ENCODE measurements at places on chromosomes 7 and 10. TPM values are rescaled to one million over a fixed set of nuclear protein-coding genes. Genes with fewer than 3 reads are reported as not detected.

GRCh38 chr7:157293413-157293788 lies 43.4 kb upstream of the DNAJB6 start:
- H3K4me3 ChIP-seq, result no peak overlapping the region
- no peak for DNase-seq
- H3K4me1 ChIP-seq, result no peaks in the 10 kb centered on the region

DNA sequence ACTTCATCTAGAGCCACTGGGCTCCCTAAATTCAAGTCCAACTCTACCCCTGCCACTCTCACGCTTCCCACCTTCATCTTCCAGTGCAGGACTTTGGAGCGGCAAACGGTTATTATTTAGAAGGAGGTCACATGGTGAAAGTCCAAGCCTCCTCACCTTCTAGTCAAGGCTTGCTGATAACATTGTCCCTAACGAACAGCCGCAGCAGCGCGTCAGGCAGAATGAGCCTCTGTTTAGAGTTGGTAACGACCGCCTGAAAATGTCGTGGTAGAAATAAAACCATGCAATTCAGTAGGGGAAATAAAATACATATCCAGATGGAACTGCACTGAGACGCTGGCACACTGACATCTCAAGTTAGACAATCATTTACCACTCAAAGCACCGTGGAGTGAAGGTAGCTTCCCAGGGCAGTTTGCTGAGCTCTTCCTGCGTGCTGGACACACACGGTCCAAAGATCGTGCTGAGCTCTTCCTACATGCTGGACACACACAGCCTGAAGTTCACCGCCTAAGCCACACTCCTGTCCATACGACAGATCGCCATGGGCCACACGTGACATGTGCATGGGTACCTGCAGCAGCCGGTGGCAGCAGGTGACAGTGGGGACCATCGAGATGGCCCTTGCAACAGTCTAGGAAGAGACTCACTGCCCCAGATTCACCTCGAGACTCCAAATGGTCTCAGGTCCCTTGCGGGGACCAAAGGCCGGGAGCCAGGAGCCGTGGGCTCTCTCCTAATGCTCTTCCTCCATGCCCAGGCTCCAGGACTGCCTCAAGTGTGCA lies 323.5 kb downstream of the PTPRN2 start:
- no peaks in the 10 kb centered on the region for H3K4me1 ChIP-seq
- H3K27ac ChIP-seq, result no peak overlapping the region
- no peak overlapping the region for H3K4me3 ChIP-seq

Gene ADAMTS14
- not detected for total RNA-seq

DNA sequence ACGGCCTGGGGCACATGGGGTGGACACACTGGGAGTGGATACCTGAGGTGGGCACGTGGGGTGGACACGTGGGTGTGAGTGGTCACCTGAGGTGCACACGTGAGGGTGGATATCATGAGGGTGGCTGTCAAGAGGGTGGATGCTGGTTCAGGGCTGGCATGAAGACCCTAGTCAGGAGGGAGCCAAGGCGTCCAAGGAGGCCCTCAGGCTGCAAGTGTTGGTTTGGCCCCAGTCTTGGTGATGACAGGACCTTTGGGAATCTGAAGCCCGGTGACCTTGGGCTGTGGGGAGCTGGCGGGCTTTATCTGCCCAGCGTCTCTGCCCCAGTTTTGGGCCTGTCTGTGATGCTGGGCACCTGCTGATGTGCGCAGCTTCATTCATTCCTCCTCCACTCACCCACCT lies 24.9 kb upstream of the PFKFB3 start:
- H3K4me3 ChIP-seq, result no peak overlapping the region
- peaks cover 23% of the 10 kb centered on the region for H3K36me3 ChIP-seq
- H3K27ac ChIP-seq, result peak overlapping the region; percentile 51
- no peak for DNase-seq
- peaks cover 53% of the 10 kb centered on the region for H3K4me1 ChIP-seq

GRCh38 chr10:85545874-85546273 lies 820.7 kb downstream of the GRID1 start:
- no peaks in the 10 kb centered on the region for H3K4me1 ChIP-seq
- peaks cover 2% of the 10 kb centered on the region for H3K27me3 ChIP-seq
- DNase-seq, result no peak
- no peak overlapping the region for H3K4me3 ChIP-seq
- H3K36me3 ChIP-seq, result no peaks in the 10 kb centered on the region

DNA sequence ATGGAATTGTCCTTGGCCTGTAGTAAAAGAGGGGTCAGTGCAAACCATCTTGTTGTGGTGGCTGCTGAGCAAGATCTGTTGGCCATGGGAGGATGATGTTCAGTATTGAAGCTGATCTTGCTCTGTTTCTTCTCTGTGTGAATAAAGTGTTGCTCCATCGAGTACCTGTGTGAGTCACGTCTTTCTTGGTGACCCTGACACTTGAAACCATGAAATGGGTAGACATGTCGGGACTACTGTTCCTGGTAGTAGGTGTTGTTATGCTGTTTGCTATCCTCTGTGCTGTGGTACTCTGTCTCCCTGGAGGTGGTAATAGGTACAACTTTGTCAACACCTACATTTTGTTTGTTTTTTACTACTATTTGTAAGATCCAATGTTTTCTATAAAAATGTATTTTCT lies 330.6 kb downstream of the MDFIC start:
- H3K27me3 ChIP-seq, result no peaks in the 10 kb centered on the region
- no peaks in the 10 kb centered on the region for H3K4me1 ChIP-seq
- H3K27ac ChIP-seq, result no peak overlapping the region
- H3K36me3 ChIP-seq, result no peaks in the 10 kb centered on the region
- no peak overlapping the region for H3K4me3 ChIP-seq

DNA sequence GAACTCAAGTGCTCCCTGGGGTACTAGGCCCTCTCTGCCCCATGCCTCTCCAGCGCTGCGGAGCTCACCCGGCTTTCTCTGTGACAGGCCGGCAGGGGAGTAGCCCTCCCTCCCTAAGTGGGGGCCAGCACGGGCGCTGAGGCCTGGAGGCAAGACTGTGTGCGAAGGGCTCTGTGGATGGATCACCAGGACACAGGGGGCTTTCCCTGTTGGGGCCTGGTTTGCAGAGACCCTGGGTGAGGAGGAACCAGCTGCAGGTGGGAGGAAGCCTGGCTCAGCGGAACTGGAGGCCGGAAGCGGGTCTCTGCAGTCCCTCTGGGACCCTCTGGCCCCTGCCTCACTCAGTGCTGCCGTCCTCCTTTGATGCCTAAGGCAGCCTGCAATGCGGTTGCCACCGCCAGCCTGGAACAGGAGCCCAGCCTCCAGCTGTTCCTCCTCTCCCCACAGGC lies 106.0 kb downstream of the CYTH3 start:
- no peaks in the 10 kb centered on the region for H3K27me3 ChIP-seq
- no peak for DNase-seq
- no peak overlapping the region for H3K4me3 ChIP-seq
- peaks cover 11% of the 10 kb centered on the region for H3K4me1 ChIP-seq

Gene KIF11
- total RNA-seq, result 89.8 TPM

- H3K4me3 ChIP-seq, result no peak overlapping the region
- peaks cover 2% of the 10 kb centered on the region for H3K27me3 ChIP-seq
- peaks cover 18% of the 10 kb centered on the region for H3K4me1 ChIP-seq
Measured at GRCh38 chr7:26369593-26369992, 77.9 kb downstream of the SNX10 start.

DNA sequence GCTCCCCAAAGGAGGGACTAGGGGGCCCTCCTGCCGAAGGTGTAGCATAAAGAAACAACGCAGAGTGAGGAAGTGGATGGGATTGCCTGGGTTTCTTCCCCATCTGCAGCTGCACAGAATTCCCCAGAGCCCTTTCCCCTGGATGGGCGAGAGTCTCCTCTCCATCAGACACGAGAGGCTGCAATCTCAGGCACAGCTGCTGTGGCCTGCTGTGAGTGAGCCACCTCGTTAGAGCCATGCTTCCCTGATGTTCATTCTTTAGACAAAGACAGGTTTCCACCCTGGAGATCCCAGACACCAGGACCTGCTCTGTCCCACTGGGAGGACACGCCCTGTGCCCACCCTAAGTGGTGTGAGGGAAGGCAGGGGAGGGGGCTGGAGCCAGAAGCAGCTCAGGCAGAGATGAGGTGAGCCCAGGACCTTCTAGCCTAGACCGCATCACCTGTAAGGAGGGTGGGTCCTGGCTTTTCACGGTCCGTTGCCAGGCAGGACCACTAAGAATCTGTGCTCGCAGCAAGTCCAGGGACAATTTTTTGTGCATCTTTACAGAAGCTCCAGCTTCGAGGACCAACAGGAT lies 268.6 kb upstream of the TCERG1L start:
- H3K4me3 ChIP-seq, result no peak overlapping the region
- no peaks in the 10 kb centered on the region for H3K27me3 ChIP-seq
- no peak for DNase-seq
- H3K27ac ChIP-seq, result no peak overlapping the region
- no peaks in the 10 kb centered on the region for H3K4me1 ChIP-seq
- no peaks in the 10 kb centered on the region for H3K36me3 ChIP-seq

DNA sequence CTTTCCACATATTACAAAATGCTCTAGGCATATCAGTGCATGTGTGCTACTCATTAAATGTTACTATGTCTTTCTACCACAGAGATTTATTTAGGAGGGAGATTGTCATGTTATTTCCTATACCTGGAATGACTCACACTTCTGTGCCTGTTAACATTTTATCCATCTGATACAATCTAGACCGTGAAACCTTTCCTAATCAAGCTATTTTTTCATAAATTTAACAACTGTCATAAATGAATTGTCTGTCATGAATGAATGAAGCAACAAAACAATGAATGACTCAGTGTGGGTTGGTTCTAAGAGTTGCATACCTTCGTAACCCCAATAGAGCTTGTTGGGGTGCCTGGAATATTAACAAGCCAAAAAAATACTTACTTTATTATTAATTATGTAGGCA lies 554.3 kb downstream of the GRM8 start:
- DNase-seq, result no peak
- peaks cover 6% of the 10 kb centered on the region for H3K4me1 ChIP-seq
- H3K4me3 ChIP-seq, result no peak overlapping the region
- no peak overlapping the region for H3K27ac ChIP-seq

Gene PDSS1
- total RNA-seq, result 17.6 TPM

Gene FAM25C
- total RNA-seq, result not detected

Gene LRRD1
- total RNA-seq, result not detected

DNA sequence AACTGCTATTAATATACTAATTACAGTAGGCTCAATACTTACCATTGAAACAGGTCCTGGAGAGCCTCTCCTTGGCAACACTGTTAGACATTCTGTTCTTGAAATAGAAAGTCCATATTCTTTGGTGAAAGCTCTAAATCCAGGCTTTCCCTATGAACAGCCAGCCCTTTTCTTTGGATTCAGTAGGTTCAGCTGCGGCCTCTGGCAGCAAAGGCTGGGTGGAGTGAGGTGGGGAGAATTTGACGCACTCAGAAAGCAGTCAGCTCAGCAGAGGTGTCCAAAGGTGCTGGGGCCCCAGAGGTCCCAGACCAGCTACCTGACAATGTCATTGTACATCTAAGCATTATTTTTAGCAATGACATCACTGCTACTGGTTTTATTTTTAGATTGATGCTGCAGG lies 146.1 kb downstream of the GRK5 start:
- no peaks in the 10 kb centered on the region for H3K27me3 ChIP-seq
- peaks cover 60% of the 10 kb centered on the region for H3K36me3 ChIP-seq
- no peaks in the 10 kb centered on the region for H3K4me1 ChIP-seq
- no peak overlapping the region for H3K27ac ChIP-seq
- H3K4me3 ChIP-seq, result no peak overlapping the region

Gene SYNPO2L
- total RNA-seq, result not detected

- H3K4me1 ChIP-seq, result no peaks in the 10 kb centered on the region
- DNase-seq, result no peak
- H3K36me3 ChIP-seq, result peaks cover 4% of the 10 kb centered on the region
- H3K27me3 ChIP-seq, result peaks cover 94% of the 10 kb centered on the region
Measured at GRCh38 chr7:97013134-97013844, 7.9 kb downstream of the DLX6 start.

DNA sequence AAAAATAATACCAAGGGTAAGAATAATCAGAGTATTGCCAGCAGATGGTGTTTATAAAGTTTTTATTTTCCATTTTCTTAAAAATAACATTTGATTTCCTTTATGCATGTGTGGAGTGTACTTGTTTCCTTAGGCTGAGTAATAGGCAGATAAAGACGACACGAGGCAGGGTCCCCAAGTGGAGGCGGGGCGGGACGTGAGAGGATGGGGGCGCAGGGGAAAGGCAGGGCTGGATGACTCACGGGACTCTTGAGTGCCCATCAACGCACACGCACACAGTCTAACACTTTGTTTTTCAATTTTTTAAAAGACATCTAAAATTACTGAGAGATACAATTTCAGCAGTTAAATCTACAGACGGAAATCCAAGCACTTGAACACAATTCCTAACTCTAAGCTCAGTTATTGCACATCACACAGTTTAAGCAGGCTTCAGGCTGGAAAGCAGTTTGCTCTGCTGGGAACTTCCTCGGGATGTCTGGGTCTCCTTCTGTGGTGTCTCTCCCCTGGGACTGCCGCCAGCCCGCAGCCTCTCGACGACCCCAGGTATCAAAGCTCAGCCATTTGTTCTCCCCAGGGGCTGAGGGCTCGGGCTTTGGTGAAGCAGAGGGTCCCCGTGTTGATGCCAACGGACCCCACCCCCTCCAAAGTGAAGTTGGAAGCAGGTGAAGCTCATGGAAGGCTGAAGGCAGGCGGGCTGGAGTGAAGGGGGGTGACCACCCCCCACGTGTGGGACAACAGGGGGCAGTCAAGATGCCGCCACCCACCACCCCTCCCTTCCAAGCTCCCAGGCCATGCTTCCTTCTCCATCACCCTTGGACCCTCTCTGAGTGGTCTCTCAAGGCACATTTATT lies 29.1 kb downstream of the SPOCK2 start:
- no peak for DNase-seq
- no peak overlapping the region for H3K4me3 ChIP-seq
- H3K36me3 ChIP-seq, result peaks cover 27% of the 10 kb centered on the region
- peaks cover 7% of the 10 kb centered on the region for H3K4me1 ChIP-seq
- peak overlapping the region; percentile 41 for H3K27ac ChIP-seq

- no peak overlapping the region for H3K27ac ChIP-seq
- H3K36me3 ChIP-seq, result no peaks in the 10 kb centered on the region
- H3K4me1 ChIP-seq, result no peaks in the 10 kb centered on the region
- no peak for DNase-seq
- H3K27me3 ChIP-seq, result no peaks in the 10 kb centered on the region
- no peak overlapping the region for H3K4me3 ChIP-seq
Measured at GRCh38 chr10:24292304-24293293, 83.7 kb downstream of the KIAA1217 start.

GRCh38 chr7:23714579-23714978 lies 4.6 kb downstream of the STK31 start:
- H3K4me3 ChIP-seq, result no peak overlapping the region
- no peaks in the 10 kb centered on the region for H3K27me3 ChIP-seq
- DNase-seq, result no peak

GRCh38 chr10:81177651-81178244 lies 640.0 kb downstream of the SH2D4B start:
- DNase-seq, result no peak
- no peaks in the 10 kb centered on the region for H3K36me3 ChIP-seq
- no peak overlapping the region for H3K27ac ChIP-seq

Gene C7orf33
- total RNA-seq, result not detected

Gene ZNF282
- total RNA-seq, result 28.2 TPM

Gene VPS37D
- not detected for total RNA-seq

Gene SBDS
- 34.2 TPM for total RNA-seq

GRCh38 chr10:100508691-100509150 lies 10.9 kb downstream of the SEC31B start:
- H3K27me3 ChIP-seq, result no peaks in the 10 kb centered on the region
- peak overlapping the region; percentile 93 for H3K27ac ChIP-seq
- DNase-seq, result peak; percentile 82
- H3K36me3 ChIP-seq, result peaks cover 63% of the 10 kb centered on the region

GRCh38 chr10:10193848-10194247 lies 823.8 kb upstream of the CELF2 start:
- H3K4me3 ChIP-seq, result no peak overlapping the region
- no peak overlapping the region for H3K27ac ChIP-seq
- no peaks in the 10 kb centered on the region for H3K4me1 ChIP-seq
- H3K36me3 ChIP-seq, result no peaks in the 10 kb centered on the region

- peak overlapping the region; percentile 43 for H3K27ac ChIP-seq
- H3K4me3 ChIP-seq, result no peak overlapping the region
- H3K27me3 ChIP-seq, result peaks cover 10% of the 10 kb centered on the region
- DNase-seq, result no peak
- H3K4me1 ChIP-seq, result peaks cover 30% of the 10 kb centered on the region
- no peaks in the 10 kb centered on the region for H3K36me3 ChIP-seq
Measured at GRCh38 chr7:155961241-155962190, 149.3 kb upstream of the SHH start.

All from activated CD4-positive, alpha-beta T cell treated with anti-CD3 and anti-CD28 coated beads, Interleukin-2, amount 10 ng/mL, durations not matched to agents 7 days and 5 days (primary cell).